ENCODE measurements at places on chromosomes 13 and 19.

DNA sequence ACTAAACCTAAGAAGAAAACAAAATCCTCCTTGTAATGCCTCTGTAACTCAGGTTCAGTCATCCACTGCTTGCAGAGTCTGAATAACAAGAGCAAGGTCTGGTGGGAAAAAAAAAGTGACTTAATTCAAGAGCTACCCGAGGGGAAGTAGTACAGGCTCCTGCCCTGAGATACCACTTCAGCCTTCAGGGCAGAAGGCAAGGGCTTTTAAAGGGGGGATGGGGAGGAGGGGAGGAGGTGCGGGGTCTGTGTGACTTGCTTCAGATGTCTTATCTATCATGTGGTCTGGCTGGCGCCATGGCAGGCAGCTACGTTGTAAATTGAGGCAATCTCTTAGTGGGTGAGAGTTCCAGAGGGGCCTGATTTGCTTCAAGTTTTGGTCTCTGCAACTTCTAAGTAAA is 66.7 kb downstream of the LRRC63 start:
- DNase-seq: no peak

DNA sequence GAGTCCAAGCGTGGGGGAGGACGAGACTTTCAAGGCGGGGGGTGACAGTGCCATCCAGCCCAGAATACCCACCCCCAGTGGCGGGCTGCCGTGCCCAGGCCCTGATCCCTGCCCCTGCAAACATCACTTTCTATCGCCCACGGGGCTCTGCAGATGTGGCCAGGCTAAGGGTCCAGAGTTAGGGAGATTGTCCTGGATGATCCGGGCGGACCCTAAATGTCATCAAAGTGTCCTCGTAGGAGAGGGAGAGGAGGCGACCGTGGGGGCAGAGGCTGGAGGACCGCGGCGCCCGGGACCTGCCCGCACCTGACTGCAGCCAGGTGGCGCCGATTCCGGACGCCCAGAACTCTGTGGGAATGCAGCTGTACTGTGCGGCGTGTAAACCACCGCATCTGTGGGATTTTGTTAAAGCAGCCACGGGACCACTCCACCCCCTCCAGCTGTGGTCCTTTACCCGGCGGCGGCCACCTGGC is 32.4 kb downstream of the GJA3 start:
- DNase-seq: no peak

- no peak for DNase-seq
Observed at GRCh38 chr19:39306075-39306474, 9.9 kb downstream of the IFNL1 start.

DNA sequence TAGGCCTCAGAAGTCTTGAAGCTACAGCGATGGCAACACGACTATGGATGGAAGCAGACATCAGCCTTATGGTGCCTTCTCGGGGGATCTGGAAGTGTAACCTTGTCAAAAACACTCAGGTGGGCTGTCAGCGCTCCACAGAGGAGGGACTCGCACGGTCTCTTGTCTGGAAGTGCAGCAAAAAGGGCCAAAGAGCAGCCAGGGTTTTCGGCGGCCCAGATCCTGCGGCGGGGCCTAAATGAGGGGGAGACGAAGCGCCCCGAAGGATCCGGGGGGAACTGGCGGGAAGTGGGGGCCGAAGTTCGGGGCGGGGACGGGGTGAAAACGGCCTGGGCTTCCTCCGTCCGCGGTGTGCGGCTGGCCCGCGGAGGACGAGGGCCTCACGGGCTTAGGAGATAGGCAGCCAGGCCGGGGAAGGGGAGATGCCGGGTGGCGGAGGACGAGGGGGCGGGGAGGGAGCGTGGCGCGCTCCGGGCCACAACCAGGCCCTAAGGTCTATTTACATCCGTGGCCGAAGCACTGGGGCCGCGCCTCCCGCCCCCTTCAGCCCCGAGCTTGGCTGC is 637 bp downstream of the RANBP3 start:
- DNase-seq: no peak

DNA sequence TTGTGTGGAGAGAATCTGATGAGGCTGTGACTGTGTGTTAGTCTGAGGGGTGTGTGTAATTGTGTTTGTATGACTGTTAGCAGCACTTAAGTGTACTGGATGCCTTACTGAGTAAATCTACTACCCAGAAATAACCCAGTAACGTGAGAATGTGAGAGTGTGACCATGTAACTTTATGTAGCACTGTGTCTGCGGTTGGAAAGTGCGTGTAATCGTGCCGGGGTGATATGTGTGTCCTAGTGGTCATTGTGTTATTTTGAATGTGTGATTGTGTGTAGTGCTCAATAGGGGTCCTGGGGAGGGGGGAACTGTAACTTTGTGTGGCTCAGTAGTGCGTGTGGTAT is 550 bp downstream of the ZNF383 start:
- no peak for DNase-seq

- no peak for DNase-seq
Observed at GRCh38 chr13:110856942-110857835, 57.7 kb downstream of the ANKRD10 start.

GRCh38 chr19:42794765-42795164 is 29.3 kb upstream of the PSG8 start:
- no peak for DNase-seq

DNA sequence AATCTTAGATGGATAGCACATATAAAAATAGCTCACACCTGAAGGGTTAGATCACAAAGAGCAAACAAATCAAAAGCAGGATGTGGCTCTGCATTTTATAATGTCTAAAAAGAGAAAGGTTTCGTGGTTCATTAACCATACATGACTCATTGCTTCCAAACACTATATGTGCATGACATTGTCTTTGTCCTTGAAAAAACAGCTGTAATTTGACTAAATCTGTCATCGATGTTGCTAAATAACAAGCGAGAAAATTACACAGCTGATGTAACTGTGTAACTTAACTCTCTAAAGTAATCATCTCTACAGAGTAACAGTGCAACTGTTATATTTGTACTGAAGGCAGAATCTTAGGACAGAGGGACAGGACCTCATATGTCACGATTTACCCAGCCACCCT is 383.1 kb upstream of the GPC6 start:
- DNase-seq: no peak

- no peak for DNase-seq
Observed at GRCh38 chr13:70816853-70817252, 708.6 kb upstream of the KLHL1 start.

DNA sequence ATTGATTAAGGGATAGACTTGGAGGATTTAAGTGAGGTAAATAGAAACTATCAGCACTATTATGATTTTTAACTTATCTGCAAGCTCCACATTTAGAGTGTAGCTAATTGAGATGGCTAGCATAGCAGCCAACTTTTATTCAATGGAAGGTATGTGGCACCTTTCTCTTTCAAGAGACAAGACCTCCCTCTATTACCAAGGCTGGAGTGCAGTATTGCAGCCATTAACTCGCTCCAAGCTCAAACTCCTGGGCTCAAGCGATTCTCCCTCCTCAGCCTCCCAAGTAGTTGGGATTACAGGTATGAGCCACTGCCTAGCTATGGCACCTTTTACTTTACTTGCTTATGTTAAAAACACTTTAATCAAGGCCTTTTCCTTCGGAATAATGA is 8.2 kb downstream of the TPT1 start:
- DNase-seq: no peak

DNA sequence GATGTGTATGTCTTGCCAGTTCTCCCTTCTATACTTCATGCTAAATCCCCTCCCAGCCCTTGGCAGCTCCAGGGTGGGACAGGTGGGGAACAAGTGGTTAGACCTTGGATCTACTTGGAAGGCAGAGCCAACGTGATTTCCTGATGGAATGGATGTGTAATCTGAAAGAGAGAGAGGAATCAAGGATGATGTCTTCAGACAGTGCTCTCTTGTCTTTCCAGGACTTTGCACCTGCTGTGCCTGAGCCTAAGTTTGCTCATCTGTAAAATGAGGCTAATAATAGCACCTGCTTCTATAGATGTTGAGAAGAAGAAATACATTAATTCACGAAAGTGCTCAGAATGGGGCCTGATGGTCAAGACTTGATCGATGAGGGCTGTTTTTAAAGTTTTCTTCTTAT is 7.0 kb upstream of the EGLN2 start:
- no peak for DNase-seq

GRCh38 chr19:49746206-49746958 is 16.7 kb downstream of the TSKS start:
- peak; percentile 24 for DNase-seq

Measured in activated CD4-positive, alpha-beta T cell treated with anti-CD3 and anti-CD28 coated beads for 24 hours (primary cell).